Posterior vena cava (tissue), 2 donors: ENCODE measurements at places on chromosomes 12 and 14. TPM values are rescaled to one million over a fixed set of nuclear protein-coding genes. Genes with fewer than 3 reads are reported as not detected.

- DNase-seq = no peak
Measured at GRCh38 chr12:82357845-82358199, 365 bp downstream of the CCDC59 start.

DNA sequence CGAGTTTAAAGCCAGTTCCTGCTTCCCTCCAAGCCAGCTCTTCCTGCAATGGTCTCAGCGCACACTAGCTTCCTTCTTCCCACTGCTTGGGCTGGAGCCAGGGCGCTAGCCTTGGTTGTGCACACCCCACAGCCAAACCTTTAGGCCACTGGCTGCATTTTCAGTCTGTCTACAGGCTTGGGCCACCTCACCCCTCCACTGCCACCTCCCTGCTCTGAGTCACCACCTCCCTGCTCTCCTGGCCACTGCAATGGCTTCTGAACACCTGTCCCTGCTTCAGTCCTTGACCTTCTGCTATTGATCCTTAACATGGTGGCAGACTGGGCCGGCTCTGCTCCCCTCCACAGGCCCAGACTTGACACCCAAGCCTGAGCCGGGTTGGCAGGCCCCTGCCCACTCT lies 151.1 kb downstream of the RBM19 start:
- no peak for DNase-seq

GRCh38 chr14:99035712-99036610 lies 236.0 kb downstream of the BCL11B start:
- DNase-seq = peak; percentile 97

- DNase-seq = no peak
Measured at GRCh38 chr12:106867651-106868050, 88.1 kb upstream of the TMEM263 start.

DNA sequence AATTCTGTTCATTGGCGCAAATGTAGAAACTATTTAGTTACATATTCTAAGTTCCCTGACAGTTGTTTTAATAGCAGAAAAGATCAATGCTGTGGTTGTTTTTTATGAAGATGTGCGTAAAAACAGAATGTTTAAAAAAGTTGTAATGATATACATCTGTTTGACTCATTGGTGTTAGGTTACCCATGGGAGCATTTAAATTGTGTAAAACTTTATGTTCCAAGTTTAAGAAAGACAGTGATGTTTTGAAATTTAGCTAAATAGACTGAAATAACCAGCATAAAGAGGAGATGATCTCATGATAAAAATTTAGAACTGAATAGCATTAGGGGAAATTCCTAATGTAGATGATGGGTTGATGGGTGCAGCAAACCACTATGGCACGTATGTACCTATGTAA lies 3.6 kb downstream of the PELI2 start:
- no peak for DNase-seq

GRCh38 chr12:77968021-77968420 lies 137.3 kb downstream of the NAV3 start:
- DNase-seq = no peak

The CYP46A1 gene
- 1.3 TPM for total RNA-seq
